ENCODE measurements at places on chromosomes 7 and 10.

GRCh38 chr7:91288208-91288824, 24.1 kb downstream of the FZD1 start:
- DNase-seq, result no peak

GRCh38 chr7:70374772-70375533, 757.0 kb upstream of the GALNT17 start:
- no peak for DNase-seq

DNA sequence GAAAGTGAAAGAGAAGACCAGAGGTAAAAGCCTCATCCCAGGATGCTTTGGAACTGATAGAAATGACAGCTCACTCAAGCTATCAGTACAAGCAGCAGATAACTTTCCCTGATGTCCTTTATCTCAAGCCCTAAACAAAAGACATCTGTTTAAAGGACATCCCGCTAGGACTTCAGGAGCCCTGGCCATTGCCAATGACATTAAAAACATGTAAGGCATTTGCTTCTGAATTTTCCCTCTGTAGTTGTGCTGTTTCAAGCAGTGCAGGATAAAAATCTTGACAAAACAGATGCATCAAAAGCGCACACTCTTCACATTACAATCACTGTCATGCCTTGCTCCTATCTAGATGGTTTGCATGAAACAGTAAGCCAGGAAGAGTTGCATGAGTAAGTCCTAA, 159.8 kb downstream of the AOAH start:
- DNase-seq, result no peak

DNA sequence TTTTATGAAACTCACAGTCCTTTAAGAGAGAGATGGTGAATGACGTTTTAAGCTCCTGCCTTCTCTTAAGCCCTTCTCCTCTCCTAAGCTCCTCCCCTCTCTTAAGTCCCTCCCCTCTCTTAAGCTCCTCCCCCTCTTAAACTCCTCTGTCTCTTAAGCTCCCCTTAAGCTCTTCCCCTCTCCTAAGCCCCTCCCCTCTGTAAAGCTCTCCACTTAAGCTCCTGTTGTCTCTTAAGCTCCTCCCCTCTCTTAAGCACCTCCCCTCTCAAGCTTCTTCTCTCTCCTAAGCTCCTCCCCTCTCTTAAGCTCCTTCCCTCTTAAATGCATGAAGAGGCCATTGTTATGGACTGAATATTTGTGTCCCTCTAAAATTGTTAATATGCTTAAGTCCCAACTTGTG, 1180.6 kb upstream of the AUTS2 start:
- DNase-seq, result no peak

GRCh38 chr10:22308390-22308789, 7.8 kb upstream of the COMMD3 start:
- DNase-seq, result no peak

DNA sequence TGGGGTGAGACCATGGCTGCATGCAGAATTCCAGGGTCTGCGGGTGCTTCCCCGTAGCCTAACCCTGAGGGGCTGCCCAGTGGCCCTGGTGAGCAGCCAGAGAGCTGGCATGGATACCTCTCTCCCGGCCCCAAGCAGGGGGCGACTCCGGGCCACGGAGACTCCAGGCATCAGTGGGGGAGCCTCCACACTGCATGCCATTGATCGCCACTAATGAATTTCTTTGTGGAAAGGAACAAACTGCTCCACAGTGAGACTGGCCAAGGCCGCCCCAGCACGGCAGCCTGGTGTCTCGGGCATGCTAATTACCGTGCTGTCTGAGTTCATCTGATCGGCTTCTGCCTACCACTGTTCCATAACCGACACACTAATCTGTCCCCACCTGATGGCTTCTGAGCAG, 184.4 kb downstream of the GRID1 start:
- DNase-seq, result no peak

DNA sequence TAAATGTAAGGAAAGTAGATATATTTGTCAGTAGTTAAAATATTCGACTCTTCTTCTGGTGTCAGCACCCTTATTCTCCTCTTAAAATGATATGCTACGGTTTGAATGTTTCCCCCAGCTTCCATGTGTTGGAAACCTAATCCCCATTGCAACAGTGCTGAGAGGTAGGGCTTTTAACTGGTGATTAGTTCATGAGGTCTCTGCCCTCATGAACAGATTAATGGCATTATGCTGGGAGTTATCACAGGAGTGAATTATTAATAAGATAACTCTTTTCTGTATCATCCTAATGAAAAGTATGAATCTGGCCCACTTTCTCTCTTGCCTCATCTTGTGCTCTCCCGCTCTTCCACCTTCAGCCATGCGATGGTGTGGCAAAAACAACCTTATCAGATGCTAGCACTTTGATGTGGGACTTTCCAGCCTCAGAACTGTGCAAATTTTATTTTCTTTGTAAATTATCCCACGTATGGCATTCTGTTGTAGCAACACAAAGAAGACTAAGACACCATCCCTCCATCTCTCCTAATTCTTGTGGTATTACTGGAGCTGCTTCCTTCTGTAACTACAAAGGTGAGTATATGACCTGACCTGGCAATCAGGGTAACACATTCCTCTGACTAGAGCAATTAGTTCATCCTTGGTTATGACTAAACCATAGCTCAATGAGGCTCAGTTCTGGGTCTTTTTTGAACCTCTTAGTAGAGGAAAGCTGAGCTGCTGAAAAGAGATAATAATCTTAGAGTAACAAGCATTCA, 171.1 kb upstream of the TMEM196 start:
- no peak for DNase-seq

- DNase-seq, result no peak
These were observed 22.9 kb downstream of the ABRAXAS2 start for GRCh38 chr10:124824507-124824906.

GRCh38 chr7:148091882-148092281, 498.7 kb upstream of the C7orf33 start:
- DNase-seq, result no peak

GRCh38 chr10:1374511-1375345, 318.5 kb downstream of the WDR37 start:
- no peak for DNase-seq

DNA sequence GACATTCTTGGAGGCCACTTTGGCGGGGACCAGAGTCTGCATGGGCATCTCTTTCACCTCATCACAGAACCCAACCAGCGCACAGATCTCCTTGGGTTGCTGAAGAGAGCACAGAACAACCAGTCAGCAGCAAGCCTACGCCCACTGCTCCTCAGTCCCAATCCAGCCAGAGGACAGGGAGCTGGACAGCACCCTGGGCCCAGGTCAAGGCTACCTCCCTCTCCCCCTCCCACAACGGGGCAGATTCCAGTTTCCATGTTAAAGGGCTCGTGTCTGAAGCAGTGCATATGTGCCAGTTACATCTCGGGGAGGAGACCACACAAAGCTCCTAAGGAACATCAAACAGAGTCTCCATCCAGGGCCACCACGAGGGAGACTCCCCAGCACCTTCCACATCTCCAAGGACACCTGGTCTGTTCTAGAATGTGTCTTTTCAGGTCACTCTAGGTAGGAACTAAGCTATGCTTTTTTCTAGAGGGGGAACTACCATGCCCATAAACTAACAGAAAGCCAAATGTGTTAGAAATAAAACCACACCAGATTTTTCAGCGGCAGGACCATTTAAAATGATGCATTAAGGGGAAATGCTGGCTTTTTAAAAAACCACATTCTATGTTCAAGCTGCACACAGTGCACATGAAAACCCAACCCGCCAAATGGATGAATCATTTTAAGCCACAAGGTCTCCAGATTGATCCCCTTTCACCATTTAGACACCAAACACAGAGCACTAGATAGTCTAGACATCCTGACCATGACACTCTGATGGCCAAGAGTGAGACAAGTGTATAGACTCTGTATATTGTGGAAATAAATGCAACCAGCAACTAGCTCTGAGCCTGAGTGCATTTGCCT, 28.9 kb downstream of the PSAP start:
- DNase-seq, result no peak

DNA sequence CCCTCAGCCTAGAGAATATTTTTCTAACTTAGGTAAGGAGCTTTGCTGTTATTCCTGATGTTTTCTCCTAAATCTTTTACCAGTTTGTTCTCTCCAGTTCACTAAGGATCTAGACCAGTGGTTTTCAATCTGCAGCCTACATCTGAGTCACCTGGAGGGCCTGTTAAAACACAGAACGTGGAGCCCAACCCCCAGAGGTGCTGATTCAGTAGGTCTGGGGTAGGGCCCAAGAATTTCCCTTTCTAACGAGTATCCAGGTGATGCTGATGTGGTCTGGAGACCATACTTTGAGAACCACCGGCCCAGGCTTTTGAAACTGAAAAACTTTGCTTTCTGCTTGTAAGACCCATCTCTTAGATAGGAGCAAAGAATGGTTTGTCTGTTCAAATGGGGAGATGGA, 51.2 kb upstream of the KMT2E start:
- no peak for DNase-seq

- DNase-seq, result no peak
These were observed 90.5 kb upstream of the PDGFA start for GRCh38 chr7:610141-610530.

- no peak for DNase-seq
These were observed 312.9 kb downstream of the TCERG1L start for GRCh38 chr10:130998642-130999041.

DNA sequence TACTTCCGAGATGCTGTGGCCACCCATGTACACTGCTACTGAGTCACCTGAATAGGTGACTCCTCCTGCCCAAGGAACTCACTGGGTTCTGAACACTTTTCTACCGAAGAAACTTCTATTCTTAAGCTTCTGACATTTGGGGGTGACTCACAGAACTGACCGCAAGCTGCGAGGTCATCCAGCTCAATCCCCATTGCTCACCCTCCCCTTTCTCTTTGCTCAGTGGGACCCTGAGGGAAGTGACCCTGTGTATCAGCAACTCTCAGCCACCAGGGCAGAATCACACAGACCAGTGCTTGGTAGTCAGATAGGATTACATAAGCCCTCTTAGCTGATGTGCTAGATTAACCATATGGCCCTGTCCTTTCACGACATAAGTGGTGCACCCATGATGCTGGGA, 46.3 kb downstream of the INSYN2A start:
- no peak for DNase-seq

DNA sequence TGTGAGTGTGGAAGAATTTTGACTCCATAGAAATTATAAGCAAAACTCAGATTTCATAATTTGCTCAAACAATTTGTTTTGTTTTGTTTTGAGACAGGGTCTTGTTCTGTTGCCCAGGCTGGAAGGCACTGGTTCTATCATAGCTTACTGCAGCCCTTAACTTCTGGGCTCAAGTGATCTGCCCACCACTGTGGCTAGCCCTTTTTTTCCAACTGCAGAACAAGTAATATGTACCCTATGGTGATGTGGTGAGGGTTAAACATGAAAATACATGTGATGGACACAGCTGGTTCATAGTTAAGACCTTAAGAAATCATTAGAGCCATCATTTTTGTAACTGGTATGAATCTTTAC, 31.1 kb downstream of the CSTF2T start:
- no peak for DNase-seq

GRCh38 chr10:86960003-86960862, 1.8 kb downstream of the SNCG start:
- DNase-seq, result no peak

- no peak for DNase-seq
These were observed 7.2 kb downstream of the NFE2L3 start for GRCh38 chr7:26159243-26159642.

DNA sequence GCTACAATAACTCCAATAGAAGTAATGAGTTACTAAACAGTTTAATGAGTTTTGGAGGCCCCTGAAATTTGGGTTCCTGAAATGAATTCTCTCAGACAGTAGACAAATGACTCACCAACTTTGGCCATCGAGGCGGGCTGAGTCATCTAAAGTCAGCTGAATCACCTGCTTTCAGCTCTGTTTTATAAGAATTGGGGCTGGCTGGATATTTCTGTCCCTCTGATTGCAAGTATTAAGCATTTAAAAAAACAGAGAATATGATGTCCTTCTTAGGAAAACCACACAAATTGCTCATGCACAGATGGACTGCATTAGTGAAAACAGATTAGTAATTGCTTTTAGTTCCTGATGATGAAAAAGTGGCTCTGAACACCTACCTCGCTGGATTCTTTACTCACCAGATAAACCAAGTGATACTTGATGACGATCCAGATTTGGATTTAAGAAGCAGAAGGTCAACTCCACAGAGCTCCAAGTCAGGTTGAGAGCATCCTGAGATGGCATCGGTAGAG, 59.1 kb downstream of the ZNF365 start:
- DNase-seq, result peak; percentile 30

- no peak for DNase-seq
These were observed 36.5 kb downstream of the DDIT4 start for GRCh38 chr10:72310241-72310633.

DNA sequence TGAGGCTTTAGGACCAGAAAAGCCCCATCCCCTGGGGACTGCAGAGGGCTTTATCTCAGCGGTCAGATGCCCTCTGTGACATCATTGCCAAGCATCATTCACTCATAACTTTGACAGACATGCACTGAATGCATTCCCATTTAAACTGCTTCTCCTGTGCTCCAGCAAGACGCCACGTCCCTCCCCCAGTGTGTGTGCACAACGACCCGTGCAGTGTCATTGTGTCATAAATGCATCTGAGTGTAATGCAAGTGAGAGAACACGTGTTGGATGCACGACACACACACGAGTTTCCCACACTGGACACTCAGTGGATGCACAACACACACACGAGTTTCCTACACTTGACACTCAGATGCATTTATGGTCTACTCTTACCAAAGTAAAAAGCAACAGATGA, 337.9 kb downstream of the PTPRN2 start:
- DNase-seq, result no peak

GRCh38 chr7:139011373-139011772, 24.5 kb downstream of the ZC3HAV1L start:
- DNase-seq, result no peak

DNA sequence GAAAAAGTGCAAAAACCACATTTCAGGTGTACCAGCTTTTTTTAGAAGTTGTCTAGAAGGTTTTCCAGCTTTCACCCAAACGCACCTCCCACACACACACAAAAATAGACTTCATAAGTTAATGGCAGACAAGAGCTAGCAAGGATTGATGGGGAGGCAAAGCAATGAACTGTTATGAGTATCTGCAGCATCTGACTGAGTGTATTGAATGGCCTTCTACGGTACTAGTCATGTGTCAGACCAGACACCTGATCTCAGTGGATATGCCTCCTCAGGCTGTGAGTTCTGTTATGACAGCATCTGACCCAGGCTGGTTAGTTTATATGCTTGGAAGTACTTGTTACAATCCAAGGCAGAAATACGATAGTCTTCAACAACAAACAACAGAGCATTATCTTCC, 406.1 kb upstream of the AUTS2 start:
- no peak for DNase-seq

- no peak for DNase-seq
These were observed 220.3 kb downstream of the PHTF2 start for GRCh38 chr7:78018641-78019446.

GRCh38 chr10:116274064-116274904, 1.3 kb upstream of the GFRA1 start:
- no peak for DNase-seq

- DNase-seq, result no peak
These were observed 210.8 kb downstream of the ADARB2 start for GRCh38 chr10:1526436-1527055.

All from stimulated activated CD8-positive, alpha-beta memory T cell treated with anti-CD3 and anti-CD28 coated beads, Interleukin-7, amount 100 ng/mL, for 24 hours (primary cell).